ENCODE measurements at places on chromosomes 6 and 20. TPM values are rescaled to one million over a fixed set of nuclear protein-coding genes. Genes with fewer than 3 reads are reported as not detected.

RIPOR3 gene
- not detected for total RNA-seq

ZBTB46 gene
- total RNA-seq, result 14.4 TPM

WFDC10B gene
- not detected for total RNA-seq

AKAP12 gene
- 249 TPM for total RNA-seq

MCCD1 gene
- not detected for total RNA-seq

GDAP1L1 gene
- not detected for total RNA-seq

HCRTR2 gene
- total RNA-seq, result not detected

CRISP1 gene
- total RNA-seq, result not detected

FRK gene
- under 0.01 TPM for total RNA-seq

CCN2 gene
- total RNA-seq, result 1,026 TPM

ADGB gene
- not detected for total RNA-seq

C6orf15 gene
- total RNA-seq, result 0.33 TPM

DEFB132 gene
- not detected for total RNA-seq

TFAP2C gene
- total RNA-seq, result not detected

RHAG gene
- total RNA-seq, result not detected

MBOAT1 gene
- total RNA-seq, result 3.3 TPM

SCRT2 gene
- total RNA-seq, result not detected

DCDC2 gene
- total RNA-seq, result not detected

STMND1 gene
- total RNA-seq, result not detected

ULBP3 gene
- total RNA-seq, result 20.1 TPM

HLA-DQB1 gene
- not detected for total RNA-seq

PRR18 gene
- not detected for total RNA-seq

FLRT3 gene
- total RNA-seq, result 0.96 TPM

HLA-DOB gene
- total RNA-seq, result 0.19 TPM

ZC2HC1B gene
- not detected for total RNA-seq

MYH7B gene
- total RNA-seq, result not detected

ADGRF1 gene
- not detected for total RNA-seq

GSTA3 gene
- total RNA-seq, result not detected

LY6G6F gene
- not detected for total RNA-seq

ANGPT4 gene
- not detected for total RNA-seq

GRM4 gene
- total RNA-seq, result not detected

IPCEF1 gene
- total RNA-seq, result 0.96 TPM

ELOVL4 gene
- total RNA-seq, result 1.4 TPM

CST5 gene
- not detected for total RNA-seq

PRDM13 gene
- total RNA-seq, result not detected

TSPO2 gene
- not detected for total RNA-seq

ENPP4 gene
- total RNA-seq, result 8.0 TPM

SLPI gene
- total RNA-seq, result not detected

SERAC1 gene
- total RNA-seq, result 7.8 TPM

ZSCAN9 gene
- 20.6 TPM for total RNA-seq

OR12D3 gene
- not detected for total RNA-seq

PTCHD4 gene
- total RNA-seq, result 24.5 TPM

SLC13A3 gene
- under 0.01 TPM for total RNA-seq

LY6G5B gene
- total RNA-seq, result 6.1 TPM

GNRH2 gene
- total RNA-seq, result 0.57 TPM

CDH4 gene
- total RNA-seq, result 1.6 TPM

HLA-DQB2 gene
- not detected for total RNA-seq

TSPYL4 gene
- total RNA-seq, result 20.9 TPM

SIRPA gene
- 23.6 TPM for total RNA-seq

GPSM3 gene
- total RNA-seq, result 18.0 TPM

FABP7 gene
- not detected for total RNA-seq
